ENCODE measurements at places on chromosomes 1 and 21.

DNA sequence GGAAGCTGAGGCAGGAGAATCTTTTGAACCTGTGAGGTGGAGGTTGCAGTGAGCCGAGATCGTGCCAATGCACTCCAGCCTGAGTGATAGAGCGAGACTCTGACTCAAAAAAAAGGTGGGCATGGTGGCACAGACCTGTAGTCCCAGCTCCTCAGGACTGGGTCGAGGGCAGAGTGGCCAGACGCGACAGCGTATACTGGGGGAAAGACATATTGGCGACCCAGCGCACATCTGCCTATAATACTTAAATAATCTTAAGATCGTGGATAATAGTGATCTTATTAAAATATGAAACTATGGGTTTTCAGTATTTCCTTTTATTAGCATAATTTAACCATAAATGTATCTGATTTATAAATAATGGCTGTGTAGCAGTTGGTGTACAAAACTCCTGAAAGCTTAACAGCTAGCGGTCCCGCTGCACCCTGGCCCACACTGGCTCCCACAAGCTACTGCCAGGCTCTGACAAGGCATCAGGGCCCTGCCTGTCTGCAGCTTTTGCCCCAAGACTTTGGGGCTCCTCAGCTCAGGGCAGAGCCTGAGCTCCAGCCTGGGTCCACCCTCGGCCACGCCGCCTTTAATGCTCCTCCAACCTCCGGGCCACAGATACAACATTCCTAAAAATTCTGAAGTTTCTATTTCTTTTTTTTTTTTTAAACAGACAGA lies 2.7 kb upstream of the AURKAIP1 start:
- DNase-seq, result no peak

GRCh38 chr1:65793359-65793732 lies 651 bp downstream of the PDE4B start:
- peak; percentile 15 for DNase-seq

DNA sequence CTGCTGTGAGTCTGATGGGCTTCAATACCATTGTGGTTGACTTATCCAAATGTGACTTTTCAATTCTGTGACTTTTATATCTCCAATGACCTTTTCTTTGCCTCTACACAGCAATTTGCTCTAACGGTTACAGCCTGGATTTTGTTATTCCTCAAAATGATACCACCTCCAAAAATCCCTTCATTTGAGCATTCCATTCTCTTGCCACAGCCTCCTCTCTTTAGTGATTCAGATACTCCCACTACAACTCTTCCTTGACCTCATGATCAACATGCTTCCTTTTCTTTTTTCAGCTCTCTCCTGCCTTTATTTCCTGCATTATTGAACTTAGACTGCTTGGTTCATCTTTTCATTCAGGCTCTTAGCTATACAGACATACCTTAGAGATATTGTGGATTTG lies 16.6 kb upstream of the IL19 start:
- no peak for DNase-seq

- DNase-seq, result no peak
These were observed 7.3 kb upstream of the LRRC71 start for GRCh38 chr1:156912861-156913808.

GRCh38 chr1:153933430-153933829 lies 10.7 kb upstream of the GATAD2B start:
- no peak for DNase-seq

DNA sequence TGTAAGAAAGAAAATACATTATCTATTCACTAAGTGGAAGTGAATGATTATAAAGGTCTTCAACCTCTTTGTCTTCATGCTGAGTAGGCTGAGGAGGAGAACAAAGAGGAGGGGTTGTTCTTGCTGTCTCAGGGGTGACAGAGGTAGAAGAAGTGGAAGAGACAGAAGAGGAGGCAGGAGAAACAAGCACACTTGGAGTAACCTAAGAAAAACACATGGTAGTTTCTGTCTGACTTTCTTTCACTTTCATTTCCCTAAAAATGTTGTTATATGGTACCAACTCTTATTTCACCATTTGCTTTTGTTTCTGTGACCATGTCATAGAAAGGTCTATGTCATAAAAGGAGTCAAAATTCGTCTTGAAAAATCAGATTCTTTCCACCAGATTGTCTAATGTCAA lies 696.6 kb upstream of the BRINP3 start:
- DNase-seq, result no peak

DNA sequence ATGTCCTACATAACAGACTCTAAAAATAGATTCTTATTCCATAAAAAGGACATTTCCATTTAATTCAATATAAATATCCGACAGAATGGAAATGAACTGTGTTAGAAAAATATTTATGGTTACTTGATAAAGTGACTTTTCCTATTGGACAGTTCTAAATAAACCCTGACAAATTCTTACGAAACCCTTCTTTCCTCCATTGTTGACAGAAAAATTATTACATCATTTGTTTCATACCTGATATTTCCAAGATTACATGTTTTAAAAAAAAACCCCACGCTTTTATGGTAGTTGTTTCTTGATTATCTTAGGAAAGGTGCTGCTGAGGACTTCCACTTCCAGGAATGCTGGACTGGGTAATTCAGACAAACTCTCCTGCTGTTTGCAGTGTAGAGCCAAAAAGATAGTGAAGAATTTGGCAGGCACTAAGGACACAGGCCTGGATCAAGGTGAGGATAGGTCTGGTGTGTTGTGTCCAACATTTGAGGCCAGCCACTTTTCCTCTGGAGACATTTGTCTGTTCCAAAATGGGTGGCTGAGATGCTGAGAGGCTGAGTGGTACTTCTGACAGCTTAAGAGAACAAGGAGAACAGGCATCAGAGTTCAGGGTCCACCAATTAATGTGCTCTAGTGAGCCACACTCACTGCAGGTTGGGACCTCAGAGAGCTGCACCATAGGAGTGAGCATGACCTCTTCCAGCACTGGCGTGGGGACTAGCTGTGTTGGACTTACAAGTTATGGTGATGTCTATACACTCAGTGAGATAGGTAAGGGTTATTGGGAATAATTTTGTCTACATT lies 7.0 kb upstream of the C1orf116 start:
- no peak for DNase-seq

DNA sequence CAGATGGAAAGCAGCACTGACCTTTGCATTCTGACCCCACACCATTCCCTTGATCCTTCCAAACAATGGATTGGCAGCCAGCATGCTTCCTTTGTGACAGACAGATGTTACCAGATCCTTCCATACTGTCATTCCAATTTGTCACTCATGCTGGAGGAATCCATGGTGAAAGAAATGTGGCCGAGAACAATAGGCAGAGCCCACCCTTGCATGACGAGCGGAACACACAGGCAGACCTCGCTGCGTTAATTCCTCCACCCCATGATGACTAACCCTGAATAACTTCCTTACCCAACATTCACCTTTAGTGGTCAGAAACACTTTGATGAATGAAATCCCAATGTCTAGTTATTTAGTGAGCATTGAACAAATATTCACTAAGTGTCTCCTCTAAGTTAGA lies 45.1 kb downstream of the PDPN start:
- no peak for DNase-seq

- no peak for DNase-seq
These were observed 164.3 kb downstream of the SETD4 start for GRCh38 chr21:35896060-35896459.

DNA sequence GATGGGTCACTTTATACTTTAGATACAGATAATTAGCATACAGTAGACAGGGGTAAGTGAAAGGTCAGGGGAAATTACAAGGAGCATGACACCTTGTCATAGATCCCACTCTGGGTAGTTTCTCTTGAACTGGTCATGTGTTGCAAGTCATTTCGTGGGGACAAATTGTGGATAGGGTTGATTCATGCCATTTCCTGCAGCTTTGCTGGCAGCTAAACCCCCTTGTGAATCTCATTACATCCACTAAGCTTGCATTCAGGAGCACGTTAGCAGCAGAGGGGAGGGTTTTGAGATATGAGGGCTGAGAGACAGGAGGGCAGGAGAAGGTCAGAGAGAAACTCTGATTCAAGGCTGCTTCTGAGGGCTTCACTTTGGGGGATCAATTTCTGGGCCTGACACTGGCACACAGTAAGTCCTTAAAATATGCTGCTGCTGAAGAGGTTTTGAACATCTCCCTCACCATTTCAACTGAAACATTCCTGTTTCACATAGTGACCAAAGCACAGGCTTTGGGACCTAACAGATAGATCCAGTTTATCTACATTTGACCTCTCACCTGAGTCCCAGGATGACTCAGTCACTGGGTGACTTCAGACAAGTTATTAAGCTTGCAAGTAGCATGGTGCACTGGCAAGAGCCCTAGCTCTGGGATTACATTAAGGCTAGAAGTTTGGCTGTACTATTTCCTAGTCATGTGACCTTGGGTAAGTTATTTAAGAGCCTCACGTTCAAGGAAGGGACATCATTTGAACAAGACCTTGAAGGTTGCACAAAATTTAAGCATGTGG lies 206.0 kb upstream of the USP24 start:
- peak; percentile 15 for DNase-seq

- peak; percentile 84 for DNase-seq
These were observed 8.7 kb downstream of the DNAJC6 start for GRCh38 chr1:65317866-65318653.

DNA sequence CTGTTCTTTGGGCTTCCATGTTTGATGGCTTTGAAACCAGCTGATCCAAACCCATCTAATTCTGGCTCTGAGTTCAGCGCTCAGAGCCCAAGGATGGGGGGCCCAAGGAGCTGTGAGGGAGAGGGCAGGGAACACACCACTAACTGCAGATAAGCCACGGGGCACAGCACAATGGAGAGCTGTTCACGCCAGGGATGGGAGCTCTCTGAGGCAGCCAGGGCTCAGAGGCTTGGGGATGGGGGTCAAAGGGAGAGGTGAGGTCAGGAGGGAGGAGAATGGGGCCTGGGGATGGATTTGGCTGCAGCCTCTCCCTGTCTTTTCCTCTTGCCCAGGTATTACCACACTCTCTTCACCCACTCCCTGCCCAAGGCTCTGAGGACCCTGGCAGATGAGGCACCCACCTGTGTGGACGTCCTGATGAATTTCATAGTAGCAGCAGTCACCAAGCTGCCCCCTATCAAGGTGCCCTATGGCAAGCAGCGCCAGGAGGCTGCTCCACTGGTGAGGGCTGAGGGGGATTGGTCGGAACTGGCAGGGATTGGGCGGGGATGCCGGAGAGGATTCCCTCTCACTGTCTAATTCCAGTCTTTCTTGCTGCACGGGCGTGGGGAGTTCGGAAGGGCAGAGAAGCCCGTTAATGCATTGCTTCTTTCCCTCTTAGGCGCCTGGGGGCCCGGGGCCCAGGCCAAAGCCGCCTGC lies 11.3 kb downstream of the SLC30A2 start:
- peak; percentile 35 for DNase-seq

DNA sequence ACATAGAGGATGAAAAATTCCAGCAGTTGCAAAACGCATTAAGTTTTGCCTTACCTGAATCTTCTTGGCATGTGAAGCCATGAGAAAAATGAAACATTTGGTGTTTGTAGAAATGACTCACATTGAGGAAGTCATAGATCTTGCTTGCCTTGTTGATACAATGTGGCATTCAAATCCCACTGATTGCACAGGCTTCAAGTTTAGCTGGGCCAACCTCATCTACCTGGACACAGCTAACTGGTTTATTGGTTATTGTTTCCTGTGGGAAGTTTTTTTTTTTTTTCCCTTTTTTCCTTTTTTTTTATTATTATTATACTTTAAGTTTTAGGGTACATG lies 168.9 kb upstream of the C21orf91 start:
- no peak for DNase-seq

DNA sequence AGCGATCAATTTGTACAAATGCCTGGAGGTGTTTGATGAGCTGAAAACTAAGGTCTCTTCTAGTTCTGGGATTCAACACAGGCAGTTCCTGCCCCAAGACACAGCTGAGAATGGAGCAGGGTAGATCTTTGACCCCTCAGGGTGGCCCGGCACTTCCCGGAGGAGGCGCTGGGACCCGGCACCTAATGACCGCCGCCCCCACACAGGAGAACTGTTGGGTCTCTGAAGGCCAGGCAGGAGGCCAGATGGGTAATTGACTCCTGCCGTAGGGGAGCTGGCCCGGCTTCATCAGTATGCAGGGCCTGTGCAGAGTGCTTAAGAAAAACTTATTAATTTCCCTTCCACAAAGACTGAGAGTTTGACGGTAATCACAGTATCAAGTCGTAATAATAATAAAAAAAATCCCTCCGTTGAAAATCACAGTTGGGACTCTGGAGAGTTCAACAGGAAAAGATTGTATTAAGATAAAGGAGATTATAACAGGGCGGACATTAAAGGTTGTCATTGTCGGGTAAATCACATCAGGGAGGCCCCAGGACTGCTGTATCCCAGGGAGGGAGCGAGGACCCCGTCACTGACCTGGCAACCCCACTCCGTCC lies 51.7 kb downstream of the UBIAD1 start:
- no peak for DNase-seq

DNA sequence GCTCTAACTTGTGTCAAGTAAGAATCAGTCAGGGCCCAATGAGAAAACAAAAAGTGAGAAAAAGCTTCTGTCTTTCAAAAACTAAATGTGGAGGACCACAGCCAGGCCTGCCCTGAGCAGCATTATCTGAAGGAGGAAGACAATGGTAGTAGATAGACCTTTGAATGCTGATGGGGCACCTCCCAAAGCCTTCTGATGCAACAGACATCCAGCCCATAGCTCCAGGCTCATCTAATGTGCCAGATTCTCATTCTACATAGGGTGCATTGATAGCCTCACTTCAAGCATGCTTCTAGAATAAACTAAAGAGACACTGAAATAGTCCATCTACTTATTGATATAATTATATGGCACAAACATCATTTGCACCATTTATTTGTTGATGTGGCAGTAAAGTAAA lies 351.6 kb downstream of the HHIPL2 start:
- no peak for DNase-seq

DNA sequence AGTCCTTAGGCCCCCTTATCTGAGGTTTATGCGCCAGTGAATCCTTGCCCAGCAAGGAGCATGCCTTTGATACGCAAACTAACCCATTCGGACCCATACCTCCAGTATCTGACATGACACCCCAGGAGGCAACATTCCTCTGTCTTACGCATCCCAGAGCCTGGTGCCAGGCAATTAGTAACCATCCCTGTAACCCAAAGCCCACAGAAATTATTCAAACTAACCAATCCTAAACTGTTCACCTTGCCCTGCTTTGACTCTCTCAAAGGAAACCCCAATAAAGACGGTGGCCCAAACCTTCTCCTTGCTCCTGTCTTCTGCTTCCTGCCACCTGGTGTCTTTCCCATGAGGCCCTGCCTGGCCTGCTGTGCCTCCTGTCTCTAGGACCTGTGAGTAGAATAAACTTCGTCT lies 36.4 kb downstream of the ZNF496 start:
- DNase-seq, result no peak

DNA sequence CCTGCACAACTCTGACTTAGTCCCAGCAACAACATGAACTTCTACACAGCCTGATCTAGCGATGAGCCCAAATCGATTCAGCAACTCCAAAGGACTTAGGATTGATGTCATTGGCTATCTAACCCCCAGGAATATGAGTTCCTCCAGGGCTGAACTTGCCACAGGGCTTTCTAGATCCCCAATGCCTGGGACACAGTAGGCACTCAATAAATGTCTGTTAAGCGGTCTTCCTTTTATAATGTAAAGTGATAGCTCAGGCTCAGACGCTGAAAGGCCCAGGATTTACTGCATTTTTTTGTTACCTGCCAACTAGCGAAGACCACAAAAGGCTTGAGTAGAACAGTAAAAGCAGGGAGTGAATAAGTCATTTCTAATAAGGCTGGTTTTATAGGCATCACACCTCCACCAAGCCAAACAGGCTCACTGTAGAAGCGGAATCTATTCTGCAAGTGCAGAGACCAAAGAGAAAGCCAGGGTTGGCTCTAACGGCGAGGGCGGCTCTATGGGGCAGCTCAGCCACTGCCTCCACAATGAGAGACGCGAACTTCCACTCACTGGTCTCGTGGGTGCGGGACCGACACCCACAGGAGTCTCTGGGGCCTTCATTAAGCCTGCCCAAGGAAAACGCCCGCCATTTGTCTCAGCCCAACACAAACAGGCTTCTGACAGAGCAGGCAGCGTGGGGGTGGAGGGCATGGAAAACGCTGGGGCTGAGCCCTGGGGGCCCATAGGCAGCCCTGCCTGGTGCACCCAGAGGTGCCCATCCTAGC lies 52.0 kb downstream of the HLCS start:
- no peak for DNase-seq

All from WERI-Rb-1 (cell line).